ENCODE measurements at places on chromosomes 13 and 19.

GRCh38 chr13:77620138-77620537 is 77.3 kb upstream of the SLAIN1 start:
- DNase-seq: no peak

- DNase-seq: peak; percentile 29
These were observed 18.7 kb downstream of the PPP5C start for GRCh38 chr19:46365561-46365960.

- DNase-seq: no peak
These were observed 135.8 kb downstream of the RFC3 start for GRCh38 chr13:33953781-33954180.

- DNase-seq: no peak
These were observed 207.2 kb downstream of the SPRY2 start for GRCh38 chr13:80133631-80134261.

GRCh38 chr13:31248965-31249539 is 49.3 kb downstream of the B3GLCT start:
- no peak for DNase-seq

- DNase-seq: no peak
These were observed 7.3 kb upstream of the INSR start for GRCh38 chr19:7301525-7301924.

DNA sequence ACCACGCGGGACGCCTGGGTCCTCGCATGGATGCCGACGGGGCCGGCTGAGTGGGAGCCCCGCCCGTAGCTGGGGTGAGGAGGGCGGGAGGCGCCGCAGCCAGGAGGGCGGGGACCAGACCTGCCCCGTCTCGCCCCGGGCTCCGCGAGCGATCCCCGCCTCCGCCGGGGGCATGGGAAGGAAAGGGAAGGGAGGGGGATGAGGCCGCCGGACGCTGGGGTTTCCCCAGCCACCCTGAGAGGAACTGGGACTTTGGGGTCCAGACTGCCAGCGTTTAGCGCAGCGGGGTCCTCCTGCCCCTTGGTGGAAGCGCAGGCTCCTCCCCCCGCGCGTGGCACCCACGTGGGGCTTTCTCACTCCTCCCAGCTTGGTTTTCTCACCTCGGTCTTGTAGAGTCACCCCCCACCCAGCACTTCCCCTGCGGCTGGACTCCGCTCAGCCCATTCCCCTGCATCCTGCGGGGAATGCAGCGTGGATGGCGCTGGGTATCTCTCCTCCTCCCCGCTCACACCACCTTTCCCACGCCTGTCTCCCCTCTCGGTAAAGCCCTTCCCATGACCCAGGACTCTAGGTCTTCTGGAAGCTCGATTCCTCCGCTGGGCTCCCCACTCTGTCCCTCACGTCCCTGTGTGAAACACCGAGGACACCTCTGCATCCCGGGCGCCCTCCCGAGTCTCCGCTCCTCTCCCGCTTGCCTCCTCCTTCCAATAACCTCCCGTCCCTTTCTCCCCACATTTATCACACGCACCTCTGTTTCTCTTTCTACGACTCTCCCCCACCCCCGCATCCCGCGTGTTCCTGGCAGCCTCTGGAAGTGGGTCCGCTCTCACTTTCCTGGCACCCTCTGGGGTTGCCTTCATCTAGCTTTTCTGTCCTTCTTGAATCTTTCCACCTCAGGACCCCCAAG is 2.1 kb downstream of the TGFB1 start:
- no peak for DNase-seq

- peak; percentile 44 for DNase-seq
These were observed 759 bp downstream of the ZMYM2 start for GRCh38 chr13:19959141-19959830.

DNA sequence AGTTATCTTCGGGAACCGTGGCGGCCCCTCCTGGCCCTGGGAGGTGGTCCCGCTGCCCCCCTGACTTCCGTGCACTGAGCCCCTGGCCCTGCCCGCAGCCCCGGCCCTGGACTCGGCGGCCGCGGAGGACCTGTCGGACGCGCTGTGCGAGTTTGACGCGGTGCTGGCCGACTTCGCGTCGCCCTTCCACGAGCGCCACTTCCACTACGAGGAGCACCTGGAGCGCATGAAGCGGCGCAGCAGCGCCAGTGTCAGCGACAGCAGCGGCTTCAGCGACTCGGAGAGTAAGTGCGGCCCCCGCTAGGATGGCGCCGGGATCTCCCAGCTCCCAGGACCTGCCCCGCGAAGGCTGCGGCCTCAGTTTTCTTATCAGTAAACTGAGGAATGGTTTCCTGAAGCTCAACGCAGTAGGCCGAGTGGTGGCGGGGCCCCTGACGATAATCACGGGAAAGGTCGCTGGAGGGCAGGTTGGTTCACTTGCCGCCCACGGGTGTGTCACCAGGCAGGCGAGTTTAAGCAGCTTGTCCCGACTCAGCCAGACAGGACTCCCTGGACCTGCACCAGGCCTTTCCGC is 924 bp downstream of the RGCC start:
- peak; percentile 91 for DNase-seq

DNA sequence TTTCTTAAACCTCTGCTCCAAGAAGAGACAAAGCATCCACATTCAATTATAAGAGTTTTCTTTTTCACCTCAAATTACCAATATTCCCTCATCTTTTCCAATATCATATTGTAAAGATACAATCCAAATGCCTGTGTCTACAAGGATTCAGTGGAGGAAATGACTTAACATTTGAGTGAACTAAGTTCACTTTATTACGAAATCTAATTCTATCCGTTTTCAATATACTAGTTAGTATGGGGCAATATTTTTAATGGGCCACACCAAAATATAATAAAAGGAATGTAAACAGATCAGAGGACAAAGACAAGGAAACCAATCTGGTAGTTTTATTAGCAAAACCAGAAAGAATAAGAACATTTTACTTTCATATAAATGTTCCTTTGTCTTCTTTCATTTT is 136.0 kb downstream of the DCLK1 start:
- DNase-seq: no peak

- DNase-seq: no peak
These were observed 13.4 kb upstream of the WDR18 start for GRCh38 chr19:970695-971094.

- no peak for DNase-seq
These were observed 32.8 kb downstream of the ELF1 start for GRCh38 chr13:40986101-40986856.

DNA sequence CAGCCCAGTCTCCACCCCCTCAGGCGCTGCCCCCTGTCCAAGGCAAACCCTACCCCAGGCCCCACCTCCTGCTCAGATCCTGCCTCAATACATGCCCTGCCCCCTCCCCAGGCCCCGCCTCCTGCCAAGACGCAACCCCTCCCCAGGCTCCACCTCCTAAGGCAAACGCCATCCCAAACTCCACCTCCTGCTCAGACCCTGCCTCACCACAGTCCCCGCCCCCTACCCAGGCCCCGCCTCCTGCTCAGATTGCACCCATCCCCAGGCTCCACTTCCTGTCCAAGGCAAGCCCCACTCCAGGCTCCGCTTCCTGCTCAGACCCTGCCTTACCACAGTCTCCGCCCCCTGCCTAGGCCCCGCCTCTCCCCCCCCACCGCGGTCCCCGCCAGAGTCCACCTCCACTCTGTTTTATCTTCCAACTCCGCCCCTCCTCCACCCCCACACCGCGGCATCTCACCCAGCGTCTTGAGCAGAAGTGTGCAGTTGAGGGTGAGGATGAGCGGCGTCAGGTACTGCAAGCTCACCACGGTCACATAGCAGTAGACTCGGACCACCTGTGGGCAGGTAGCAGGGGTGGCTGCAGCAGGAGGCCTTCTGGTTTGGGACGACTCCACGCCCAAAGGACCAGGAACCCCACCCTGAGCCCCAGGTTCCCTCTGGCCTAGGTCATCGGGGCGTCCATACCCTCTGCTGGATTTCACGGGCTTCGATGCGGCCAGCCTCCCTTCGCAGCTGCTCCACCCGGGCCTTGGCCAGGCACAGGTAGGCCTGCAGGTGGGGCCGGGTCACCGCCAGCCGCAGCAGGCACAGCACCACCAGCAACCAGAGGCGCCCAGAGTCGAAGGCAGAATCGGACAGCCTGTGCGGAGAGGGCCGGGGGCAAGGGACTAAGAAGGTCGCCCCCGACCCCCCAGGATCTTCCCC is 17.7 kb downstream of the TMEM161A start:
- DNase-seq: no peak

DNA sequence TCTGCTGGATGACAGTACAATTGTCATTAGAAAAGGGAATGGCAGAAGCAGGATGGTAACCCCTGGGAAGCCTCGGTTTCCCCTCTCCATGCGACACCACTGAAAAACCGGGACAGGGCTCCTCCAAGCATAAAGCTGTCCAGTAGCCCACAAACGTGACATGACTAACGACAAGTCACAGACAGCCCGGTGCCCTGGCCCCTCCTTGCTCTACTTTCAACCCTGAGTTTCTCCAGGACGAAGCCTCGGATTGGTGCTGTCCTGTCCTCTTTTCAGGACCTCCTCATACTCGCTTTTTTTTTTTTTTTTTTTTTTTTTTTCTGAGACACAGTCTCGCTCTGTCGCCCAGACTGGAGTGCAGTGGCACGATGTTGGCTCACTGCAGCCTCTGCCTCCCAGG is 16.3 kb downstream of the DPP9 start:
- DNase-seq: no peak

Measured in posterior cingulate gyrus (tissue), 11 donors.